ENCODE measurements at places on chromosomes 1 and 21.

DNA sequence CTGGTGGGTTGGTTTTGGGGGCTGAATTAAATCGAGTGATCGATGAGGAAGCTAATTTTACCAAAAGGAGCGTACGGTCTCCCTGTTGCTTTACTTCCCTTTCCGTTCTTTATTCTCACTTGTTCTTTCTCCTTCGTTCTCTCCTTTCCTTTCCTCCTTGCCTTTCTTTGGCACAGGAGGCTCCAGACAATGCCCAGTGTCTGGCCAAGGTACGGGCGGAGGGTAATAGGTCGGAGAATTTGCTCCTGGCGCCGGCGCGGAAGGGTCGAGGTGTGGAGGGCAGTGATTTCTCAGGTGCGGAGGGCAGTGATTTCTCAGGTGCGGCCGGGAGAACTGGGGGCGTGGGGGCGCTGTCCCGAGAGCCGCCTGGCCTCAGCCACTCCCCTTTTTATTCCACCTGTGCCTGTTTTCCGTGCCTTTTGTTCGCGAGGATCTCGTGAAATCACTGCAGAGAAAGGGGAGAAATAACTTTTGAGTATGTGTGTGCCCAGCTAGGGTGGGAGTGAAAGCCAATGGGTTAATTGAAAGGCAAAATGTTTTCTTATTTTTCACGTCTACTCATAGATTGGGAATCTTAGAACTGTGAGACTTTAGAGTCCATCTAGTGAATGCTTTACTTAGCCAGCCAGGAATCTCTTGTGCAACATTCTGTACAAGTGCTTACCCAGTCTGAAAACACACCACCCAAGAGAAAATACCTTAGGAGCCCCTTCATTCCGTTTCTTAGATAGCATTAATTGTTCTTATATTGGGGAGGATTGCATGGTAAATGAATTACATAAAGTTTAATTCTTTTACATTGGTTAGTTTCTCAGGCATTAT, 1.3 kb downstream of the FNBP1L start:
- DNase-seq: no peak

GRCh38 chr1:81834921-81835698, 34.4 kb downstream of the ADGRL2 start:
- DNase-seq: no peak

DNA sequence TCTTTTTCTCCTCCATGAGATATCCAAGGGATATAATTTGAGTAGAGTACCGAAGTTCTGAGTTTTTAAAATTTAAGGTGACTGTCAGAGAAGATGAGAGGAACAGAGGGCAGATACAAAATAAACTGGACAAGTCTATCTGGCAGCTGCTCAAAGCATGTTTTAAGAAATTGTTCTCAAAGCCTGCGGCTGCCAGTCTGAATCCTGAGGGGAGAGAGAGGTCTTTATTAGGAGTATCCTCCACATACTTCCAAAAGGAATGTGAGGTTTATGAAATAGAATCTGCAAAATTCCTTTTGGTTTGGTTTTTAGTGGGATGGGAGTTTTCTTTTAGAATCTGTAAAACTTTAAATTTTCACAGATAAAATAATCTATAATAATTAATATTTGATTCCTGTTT, 41.3 kb downstream of the TTC13 start:
- DNase-seq: no peak

DNA sequence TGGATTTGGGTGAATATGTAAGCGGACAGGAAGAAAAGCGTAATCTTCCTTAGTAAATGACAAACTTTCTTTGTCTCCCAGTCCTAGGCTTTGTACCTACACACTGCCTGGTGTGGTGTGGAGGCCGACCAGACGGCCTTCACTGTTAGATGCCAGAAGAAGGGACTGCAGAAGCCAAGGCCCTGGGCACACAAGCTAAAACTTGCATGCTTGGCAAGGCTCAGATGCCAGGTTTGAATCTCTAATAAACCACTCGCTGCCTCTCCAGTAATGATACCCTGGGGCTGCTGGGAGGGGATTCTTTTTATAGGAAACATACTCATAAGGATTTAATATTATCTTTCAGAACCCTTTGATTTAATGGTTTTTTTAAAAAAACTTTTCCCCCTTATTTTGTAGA, 263.8 kb downstream of the PTPRC start:
- no peak for DNase-seq

- no peak for DNase-seq
Measured at GRCh38 chr1:22334860-22335550, 116.6 kb upstream of the ZBTB40 start.
